CD4-positive, CD25-positive, alpha-beta regulatory T cell (primary cell): ENCODE measurements at places on chromosomes 11 and 22.

DNA sequence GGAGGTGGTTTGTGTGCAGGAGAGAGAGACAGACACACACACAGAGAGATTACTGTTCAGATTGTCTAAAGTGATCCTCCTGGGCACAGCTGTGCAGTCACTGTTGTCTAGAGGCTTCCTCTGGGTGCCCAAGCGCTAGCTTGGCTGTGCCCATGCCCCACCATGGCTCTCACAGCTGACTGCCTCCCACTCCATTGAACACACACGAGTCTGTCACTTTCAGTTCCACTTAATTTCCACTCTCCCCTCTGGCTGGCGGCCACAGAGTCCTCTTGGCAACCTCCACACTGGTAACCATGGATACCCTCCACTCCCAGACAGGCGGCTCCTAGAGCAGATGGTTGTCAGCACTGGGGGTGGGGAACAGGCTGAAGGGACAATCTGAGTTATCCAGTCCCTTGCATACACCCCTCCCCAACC, 29.1 kb downstream of the MAP6 start:
- no peak for DNase-seq
- H3K36me3 ChIP-seq = no peaks in the 10 kb centered on the region
- no peak overlapping the region for H3K27ac ChIP-seq
- no peaks in the 10 kb centered on the region for H3K4me1 ChIP-seq
- peaks cover 22% of the 10 kb centered on the region for H3K27me3 ChIP-seq

DNA sequence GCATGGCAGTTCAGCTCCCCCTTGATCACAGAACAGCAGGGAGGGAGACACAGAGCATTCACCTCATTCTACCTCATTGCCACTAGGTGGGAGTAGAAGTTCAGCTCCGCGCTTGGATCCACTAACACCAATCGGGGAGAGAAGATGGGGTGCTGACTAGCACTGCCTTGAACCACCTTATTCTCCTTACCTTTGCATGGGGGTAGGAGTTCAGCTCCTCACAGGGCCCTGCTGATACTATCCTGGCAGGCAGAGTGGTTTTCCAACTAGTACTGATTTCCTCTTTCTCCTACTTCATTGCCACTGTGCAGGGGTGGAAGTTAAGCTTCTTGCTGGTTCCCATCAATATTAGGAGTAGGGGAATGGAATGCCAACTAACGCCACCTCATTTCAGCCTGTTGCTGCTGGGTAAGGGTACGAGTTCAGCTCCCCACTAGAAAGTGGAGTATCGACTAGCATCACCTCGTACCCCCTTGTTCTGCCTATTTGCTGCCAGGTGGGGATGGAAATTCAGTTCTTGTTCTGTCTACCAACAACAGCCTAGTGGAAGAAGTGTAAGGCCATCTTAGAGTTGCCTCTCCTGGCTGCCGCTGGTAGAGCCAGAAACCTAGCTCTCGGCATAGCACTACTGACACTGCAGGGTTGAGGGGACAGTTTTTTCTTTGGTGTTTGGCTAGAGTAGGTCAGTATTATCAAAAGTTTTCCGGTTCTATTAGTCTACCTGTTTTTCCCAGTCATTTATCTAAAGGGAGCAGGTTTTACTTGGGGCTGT, 550.9 kb upstream of the CCDC90B start:
- H3K27me3 ChIP-seq = no peaks in the 10 kb centered on the region
- H3K4me1 ChIP-seq = no peaks in the 10 kb centered on the region
- H3K27ac ChIP-seq = no peak overlapping the region
- DNase-seq = no peak

DNA sequence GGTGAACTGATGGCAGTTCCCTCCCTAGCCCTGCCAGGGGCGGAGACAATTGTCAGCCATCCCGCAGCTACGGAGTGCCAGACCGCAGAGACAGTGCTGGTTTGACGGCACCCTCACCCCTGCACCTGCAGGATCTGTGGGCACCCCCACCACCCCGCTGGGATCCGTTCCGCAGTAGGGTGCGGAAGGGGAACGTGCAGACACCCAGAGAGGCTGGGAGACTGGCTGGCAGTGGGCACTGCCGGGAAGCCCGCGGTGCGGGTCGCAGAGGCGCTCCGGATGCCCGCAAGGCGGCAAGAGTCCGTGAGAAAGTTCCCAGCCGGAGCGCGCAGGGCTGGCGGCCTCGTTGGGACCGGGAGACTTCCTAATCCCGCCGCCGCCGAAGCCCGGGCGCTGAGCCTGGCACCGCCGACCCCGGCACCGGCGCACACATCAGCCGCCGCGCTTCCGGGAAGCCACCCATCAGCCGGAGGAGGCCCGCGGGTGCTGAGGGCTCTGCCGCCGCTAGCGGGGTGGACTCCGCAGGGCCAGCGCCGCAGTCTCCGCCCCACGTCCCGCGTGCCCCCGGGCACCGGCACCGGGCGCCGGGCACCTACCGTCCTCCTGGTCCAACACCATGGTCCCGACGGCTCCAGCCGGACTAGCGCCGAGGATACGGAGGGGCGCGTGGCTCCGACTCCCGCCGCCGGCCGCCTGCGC, 4.3 kb upstream of the LMO1 start:
- no peaks in the 10 kb centered on the region for H3K36me3 ChIP-seq
- peak; percentile 27 for DNase-seq
- H3K27ac ChIP-seq = no peak overlapping the region
- H3K4me1 ChIP-seq = peaks cover 18% of the 10 kb centered on the region

- peaks cover 33% of the 10 kb centered on the region for H3K27me3 ChIP-seq
- H3K27ac ChIP-seq = no peak overlapping the region
- no peak for DNase-seq
- H3K36me3 ChIP-seq = no peaks in the 10 kb centered on the region
Measured at GRCh38 chr11:72243173-72244059, 560 bp downstream of the PHOX2A start.

- H3K27me3 ChIP-seq = peaks cover 3% of the 10 kb centered on the region
- no peaks in the 10 kb centered on the region for H3K4me1 ChIP-seq
- H3K4me3 ChIP-seq = no peak overlapping the region
- H3K27ac ChIP-seq = no peak overlapping the region
- no peaks in the 10 kb centered on the region for H3K36me3 ChIP-seq
Measured at GRCh38 chr11:62324731-62325556, 12.3 kb upstream of the ASRGL1 start.

DNA sequence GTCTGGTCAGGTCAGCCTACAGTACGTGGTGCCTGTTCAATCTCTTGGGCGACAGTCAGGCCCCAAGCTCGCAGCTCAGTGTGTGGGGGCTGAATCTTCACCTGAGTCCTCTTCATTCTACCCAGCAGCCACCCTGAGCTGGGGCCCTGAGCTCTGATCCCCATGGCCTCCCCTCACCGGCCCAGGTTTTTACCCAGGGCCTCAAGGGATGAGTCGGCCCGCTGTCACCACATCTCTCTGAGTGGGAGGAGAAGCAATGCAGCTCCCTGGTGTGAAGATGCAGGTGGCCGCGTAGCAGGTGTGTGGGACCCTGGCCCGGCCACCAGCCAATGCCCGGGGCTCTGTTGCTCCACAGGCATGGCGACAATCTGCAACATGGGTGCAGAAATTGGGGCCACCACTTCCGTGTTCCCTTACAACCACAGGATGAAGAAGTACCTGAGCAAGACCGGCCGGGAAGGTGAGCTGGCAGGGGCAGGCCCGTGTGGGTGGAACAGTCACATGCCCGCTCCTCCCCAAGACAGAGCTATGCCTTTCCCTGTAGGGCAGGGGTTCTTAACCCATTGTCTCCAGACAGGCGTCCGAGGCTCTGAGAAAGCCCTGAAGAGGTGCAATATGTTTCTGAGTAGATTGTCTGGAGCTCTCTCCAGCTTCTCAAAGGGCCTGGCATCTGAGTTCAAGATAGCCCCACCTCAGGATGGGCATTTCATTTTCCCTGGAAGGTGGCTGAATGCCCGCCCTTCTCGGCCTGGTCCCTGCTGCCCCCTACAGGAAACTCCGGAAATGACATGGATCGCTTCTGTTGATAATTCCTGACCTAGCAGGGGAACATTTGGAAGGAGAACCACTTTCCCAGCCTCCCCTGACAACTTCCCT, 26.9 kb downstream of the POLR3H start:
- H3K27ac ChIP-seq = no peak overlapping the region
- H3K27me3 ChIP-seq = no peaks in the 10 kb centered on the region
- no peaks in the 10 kb centered on the region for H3K4me1 ChIP-seq
- DNase-seq = peak; percentile 13
- H3K36me3 ChIP-seq = peaks cover 42% of the 10 kb centered on the region

DNA sequence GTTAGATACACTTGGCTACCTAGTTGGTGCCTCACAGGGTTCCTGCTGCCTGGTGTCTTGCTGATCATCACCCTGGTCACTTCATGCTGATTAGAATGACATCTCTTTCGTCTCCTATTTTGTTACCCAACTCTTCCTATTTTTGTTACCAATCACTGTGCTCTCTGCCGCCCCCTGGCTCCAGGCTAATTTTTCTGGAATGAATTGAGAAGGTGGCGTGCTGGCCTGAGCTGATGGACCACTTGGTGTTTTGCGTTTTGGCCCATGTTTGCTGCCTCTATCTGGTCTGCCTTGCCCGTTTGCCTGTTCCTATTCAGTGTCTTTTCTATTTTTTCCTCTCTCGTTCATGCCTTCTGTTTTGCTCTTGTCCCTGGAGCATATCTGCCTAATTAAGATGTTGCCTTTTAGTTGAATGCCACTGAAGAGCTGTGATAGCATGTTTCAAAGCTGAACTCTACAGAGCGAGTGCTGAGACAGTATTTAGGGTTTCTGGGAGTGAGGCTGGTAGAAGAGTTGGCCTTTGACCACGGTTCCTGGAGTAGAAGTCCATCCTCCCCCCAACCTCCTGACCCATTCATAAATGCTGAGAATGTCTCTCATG, 5.9 kb upstream of the ATF4 start:
- peaks cover 7% of the 10 kb centered on the region for H3K4me1 ChIP-seq
- H3K27ac ChIP-seq = no peak overlapping the region
- peak; percentile 47 for DNase-seq
- H3K4me3 ChIP-seq = no peak overlapping the region
- peaks cover 58% of the 10 kb centered on the region for H3K36me3 ChIP-seq

- H3K4me1 ChIP-seq = no peaks in the 10 kb centered on the region
- H3K27me3 ChIP-seq = peaks cover 7% of the 10 kb centered on the region
- no peak overlapping the region for H3K4me3 ChIP-seq
- no peaks in the 10 kb centered on the region for H3K36me3 ChIP-seq
- no peak overlapping the region for H3K27ac ChIP-seq
Measured at GRCh38 chr11:12773591-12773990, 99.4 kb downstream of the TEAD1 start.

- H3K27ac ChIP-seq = no peak overlapping the region
- no peak overlapping the region for H3K4me3 ChIP-seq
- DNase-seq = no peak
- H3K27me3 ChIP-seq = peaks cover 21% of the 10 kb centered on the region
Measured at GRCh38 chr22:38924347-38924952, 33.0 kb upstream of the APOBEC3A start.

- H3K4me3 ChIP-seq = peak overlapping the region; percentile 72
- DNase-seq = no peak
- no peak overlapping the region for H3K27ac ChIP-seq
- no peaks in the 10 kb centered on the region for H3K36me3 ChIP-seq
- peaks cover 19% of the 10 kb centered on the region for H3K27me3 ChIP-seq
Measured at GRCh38 chr11:44305470-44306051, 4.4 kb downstream of the ALX4 start.

GRCh38 chr11:67632175-67632981, 2.6 kb upstream of the NUDT8 start:
- DNase-seq = no peak
- H3K4me1 ChIP-seq = peaks cover 19% of the 10 kb centered on the region
- H3K27ac ChIP-seq = no peak overlapping the region
- H3K4me3 ChIP-seq = no peak overlapping the region
- H3K27me3 ChIP-seq = no peaks in the 10 kb centered on the region

DNA sequence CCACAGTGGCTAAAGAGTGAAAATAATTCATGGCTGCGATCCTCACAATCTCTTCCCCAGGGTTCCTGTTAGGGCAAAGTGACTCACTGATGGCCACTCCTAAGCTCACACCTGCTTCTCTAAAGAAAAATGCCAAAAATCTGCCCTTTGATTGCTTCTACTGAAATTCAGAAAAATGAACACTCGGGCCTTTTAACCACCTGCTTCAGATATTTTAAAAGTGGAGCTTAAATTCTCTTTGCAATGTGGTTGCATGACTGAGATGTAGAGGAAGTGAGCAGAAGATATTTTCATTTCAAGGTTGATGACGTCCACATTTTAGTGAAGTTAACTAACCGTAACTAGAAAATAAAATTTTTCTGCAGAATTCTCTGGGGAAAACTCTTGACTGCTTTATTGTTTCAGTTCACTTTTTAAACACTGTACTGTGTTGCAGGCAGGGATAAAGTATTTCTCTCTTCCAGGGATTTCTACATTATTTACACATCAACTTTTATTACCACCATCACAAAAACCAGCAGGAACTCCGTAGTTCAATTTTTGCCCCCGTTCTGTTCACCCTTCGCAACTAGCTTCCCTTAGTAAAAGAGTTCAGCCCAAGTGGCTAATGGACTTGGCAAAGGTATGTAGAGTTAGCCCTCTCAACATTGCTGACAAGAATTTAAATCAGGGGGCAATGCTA, 8.5 kb downstream of the RAB30 start:
- H3K27ac ChIP-seq = peak overlapping the region; percentile 72
- peak; percentile 79 for DNase-seq
- H3K36me3 ChIP-seq = no peaks in the 10 kb centered on the region
- H3K4me1 ChIP-seq = peaks cover 29% of the 10 kb centered on the region
- H3K4me3 ChIP-seq = peak overlapping the region; percentile 75

DNA sequence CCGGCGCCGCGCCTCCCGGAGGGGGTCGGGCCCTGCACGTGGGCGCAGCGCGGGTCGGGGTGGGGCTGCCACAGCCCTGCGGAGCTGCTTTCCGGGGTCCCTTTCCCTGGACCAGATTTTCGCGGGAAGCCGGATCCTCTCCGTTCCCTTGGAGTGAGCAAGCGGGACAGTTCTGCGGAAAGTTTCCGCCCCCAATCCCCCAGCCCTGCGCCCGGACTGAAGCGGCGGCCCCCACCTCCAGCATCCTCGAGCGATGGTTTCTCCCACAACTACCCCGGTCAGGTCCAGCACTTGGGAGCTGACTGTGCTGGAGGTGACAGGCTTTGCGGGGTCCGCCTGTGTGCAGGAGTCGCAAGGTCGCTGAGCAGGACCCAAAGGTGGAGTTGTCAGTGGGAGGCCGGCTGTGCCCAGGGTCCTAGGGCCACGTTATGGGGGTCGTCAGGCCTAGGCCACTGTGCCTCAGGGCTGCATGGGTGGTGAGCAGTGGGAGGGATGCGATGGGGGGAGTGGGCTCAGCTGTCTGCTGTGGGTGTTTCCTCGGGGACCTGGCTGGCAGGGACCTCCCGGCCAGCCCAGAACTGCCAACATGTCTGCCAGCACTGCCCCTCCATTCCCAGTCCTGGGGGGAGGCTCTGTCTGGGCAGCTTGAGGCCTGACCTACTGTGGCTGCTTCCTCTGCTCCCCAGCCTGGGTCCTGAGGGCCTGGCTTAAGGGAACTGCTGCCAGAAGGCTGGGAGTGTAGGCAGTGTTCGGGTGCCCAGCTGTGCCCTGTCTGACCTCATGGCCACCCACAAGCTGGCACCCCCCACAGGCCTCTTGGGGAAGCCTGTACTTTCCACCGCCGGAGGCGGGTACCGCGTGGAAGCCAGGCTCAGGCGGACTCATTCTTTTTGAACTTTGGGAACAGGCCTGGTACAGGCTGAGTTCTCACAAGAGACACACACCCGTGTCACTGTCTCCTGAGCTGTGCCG, 726 bp downstream of the ST3GAL4 start:
- no peak overlapping the region for H3K27ac ChIP-seq
- H3K27me3 ChIP-seq = no peaks in the 10 kb centered on the region
- H3K36me3 ChIP-seq = no peaks in the 10 kb centered on the region
- DNase-seq = no peak
- no peak overlapping the region for H3K4me3 ChIP-seq

- H3K27ac ChIP-seq = no peak overlapping the region
- no peaks in the 10 kb centered on the region for H3K36me3 ChIP-seq
- H3K27me3 ChIP-seq = no peaks in the 10 kb centered on the region
Measured at GRCh38 chr11:43693731-43694130, 13.2 kb downstream of the HSD17B12 start.
